ENCODE measurements at places on chromosomes 3 and 15. TPM values are rescaled to one million over a fixed set of nuclear protein-coding genes. Genes with fewer than 3 reads are reported as not detected.

The RTF1 gene
- 34.0 TPM for total RNA-seq

The AP3B2 gene
- 0.81 TPM for total RNA-seq

The SCG3 gene
- total RNA-seq: not detected

The KPNA4 gene
- 45.9 TPM for total RNA-seq

The HYAL1 gene
- total RNA-seq: 0.51 TPM

The GOLGA8R gene
- total RNA-seq: 6.9 TPM

The PCSK6 gene
- 0.54 TPM for total RNA-seq

The RBMS3 gene
- 1.1 TPM for total RNA-seq

The CATSPER2 gene
- total RNA-seq: 9.9 TPM

The TICRR gene
- total RNA-seq: 0.19 TPM

The CKMT1B gene
- total RNA-seq: not detected

The GOLGA8S gene
- total RNA-seq: 0.84 TPM

The CAMKV gene
- not detected for total RNA-seq

The SH2D7 gene
- not detected for total RNA-seq

The CLDN16 gene
- not detected for total RNA-seq

The MKRN3 gene
- 1.1 TPM for total RNA-seq

The NOP10 gene
- 77.8 TPM for total RNA-seq

The TF gene
- total RNA-seq: 0.30 TPM

The PAQR5 gene
- total RNA-seq: not detected

The FILIP1L gene
- total RNA-seq: 0.13 TPM

The STIMATE gene
- 44.9 TPM for total RNA-seq

The BDH1 gene
- 105 TPM for total RNA-seq

The FOXB1 gene
- total RNA-seq: 0.12 TPM

The PLA2G4B gene
- total RNA-seq: 33.9 TPM

The ZNF662 gene
- total RNA-seq: 5.6 TPM

The EPHB3 gene
- total RNA-seq: 0.29 TPM

The MRAS gene
- total RNA-seq: 0.80 TPM

The PLSCR4 gene
- not detected for total RNA-seq

The PP2D1 gene
- not detected for total RNA-seq
